ENCODE measurements at places on chromosomes 13 and 19. TPM values are rescaled to one million over a fixed set of nuclear protein-coding genes. Genes with fewer than 3 reads are reported as not detected.

The ZNF575 gene
- not detected for total RNA-seq

The ADGRE2 gene
- under 0.01 TPM for total RNA-seq

The FAM124A gene
- 0.52 TPM for total RNA-seq

The ICAM4 gene
- total RNA-seq = 2.6 TPM

The PLPP2 gene
- 1.0 TPM for total RNA-seq

The NCAN gene
- not detected for total RNA-seq

The CAB39L gene
- total RNA-seq = 6.8 TPM

Data from skeletal muscle tissue (tissue), 5 donors.